ENCODE measurements at places on chromosomes 11 and 22.

DNA sequence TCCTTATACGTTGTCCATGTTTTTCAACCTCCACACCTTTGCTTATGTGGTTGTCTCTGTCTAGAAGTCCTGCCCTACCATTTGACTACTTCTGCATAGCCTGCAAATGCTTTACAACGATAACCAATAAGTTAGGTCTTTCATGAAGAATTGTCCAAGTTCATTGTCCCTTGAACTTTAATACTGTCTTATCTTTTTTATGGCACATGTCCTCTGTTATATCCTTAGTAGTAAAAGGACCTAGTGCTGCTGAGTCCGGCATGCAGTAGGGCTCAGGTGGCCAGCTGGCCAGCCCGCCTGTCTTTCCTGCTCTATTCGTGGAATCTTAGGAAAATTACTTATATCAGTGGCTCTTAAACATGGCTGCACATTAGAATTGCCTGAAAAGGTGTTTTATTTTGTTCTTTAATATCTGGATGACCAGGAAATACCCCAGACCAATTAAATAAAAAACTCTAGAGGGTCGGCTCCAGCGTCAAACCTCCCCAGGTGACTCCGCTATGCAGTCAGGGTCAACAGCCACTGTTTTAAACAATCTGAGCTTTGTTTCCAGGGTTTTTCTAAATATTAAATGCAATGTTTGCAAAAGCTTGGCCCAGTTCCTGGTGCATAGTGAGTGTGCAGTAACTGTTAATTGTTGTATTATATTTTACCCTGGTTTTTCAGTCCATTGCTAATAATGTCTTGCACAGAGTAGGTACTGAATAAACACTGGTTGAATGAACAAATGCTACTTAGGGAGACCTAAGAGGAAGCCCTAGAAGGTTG, 64.6 kb upstream of the SESN3 start:
- DNase-seq: no peak

GRCh38 chr22:49764127-49764581, 63.5 kb downstream of the BRD1 start:
- peak; percentile 45 for DNase-seq

GRCh38 chr11:96228473-96228891, 114.5 kb downstream of the MAML2 start:
- peak; percentile 54 for DNase-seq

DNA sequence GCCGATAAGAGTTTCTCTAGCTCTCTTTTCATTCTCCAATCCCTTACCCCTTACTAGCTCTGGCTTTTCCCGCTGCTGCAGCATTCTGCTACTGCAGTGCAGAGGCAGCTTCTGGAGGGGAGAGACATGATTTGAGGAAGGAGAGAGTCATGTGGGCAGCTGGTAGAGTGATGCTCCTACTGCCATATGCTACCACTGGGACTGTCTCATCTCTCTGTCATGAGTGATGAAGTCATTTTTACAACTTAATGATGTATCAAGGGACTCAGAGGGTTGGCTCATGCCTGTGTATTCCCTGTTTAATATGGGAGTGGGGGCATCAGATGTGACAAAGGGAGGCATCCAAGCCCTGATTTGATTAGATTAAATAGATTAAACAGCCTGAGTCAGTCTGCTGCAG, 11.3 kb downstream of the SLC17A6 start:
- no peak for DNase-seq

- DNase-seq: no peak
Measured at GRCh38 chr22:30217698-30218560, 28.6 kb downstream of the LIF start.

- DNase-seq: no peak
Measured at GRCh38 chr11:70933981-70934583, 318.3 kb downstream of the SHANK2 start.

DNA sequence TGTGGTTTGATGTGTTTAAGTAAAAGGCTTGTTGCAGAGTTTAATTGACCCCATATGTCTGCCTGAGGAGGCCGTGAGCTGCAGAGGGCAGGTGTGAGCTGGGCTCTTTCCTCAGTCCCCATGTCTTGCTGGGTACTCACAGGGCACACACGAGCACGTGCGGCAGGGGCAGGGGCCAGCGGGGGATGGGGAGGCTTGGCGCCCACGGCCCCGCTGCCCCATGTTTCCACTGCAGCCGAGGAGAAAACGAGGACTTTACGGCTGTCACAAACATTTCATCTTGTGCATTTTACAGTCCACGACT, 24.7 kb upstream of the CCDC188 start:
- DNase-seq: no peak

DNA sequence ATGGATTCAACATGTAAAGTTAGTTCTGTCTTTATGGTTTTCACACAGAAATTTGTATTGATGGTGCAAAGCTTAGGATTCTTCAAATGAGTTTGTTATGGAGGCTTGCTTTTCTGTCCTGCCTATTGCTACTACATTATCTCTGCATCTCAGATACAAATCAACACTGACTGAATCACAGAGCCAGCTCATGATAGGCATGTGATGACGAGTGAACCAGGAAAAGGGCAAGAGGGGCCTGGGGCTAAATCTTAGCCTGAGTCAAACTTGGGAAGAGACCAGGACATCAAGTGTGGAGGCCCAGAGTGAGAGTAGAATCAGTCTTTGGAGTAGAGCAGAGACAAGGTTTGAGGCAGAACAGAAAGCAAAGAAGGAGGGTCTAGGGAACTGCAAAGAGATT, 107.1 kb upstream of the CD44 start:
- DNase-seq: peak; percentile 40

GRCh38 chr11:565921-566509, 5.2 kb downstream of the RASSF7 start:
- DNase-seq: no peak

DNA sequence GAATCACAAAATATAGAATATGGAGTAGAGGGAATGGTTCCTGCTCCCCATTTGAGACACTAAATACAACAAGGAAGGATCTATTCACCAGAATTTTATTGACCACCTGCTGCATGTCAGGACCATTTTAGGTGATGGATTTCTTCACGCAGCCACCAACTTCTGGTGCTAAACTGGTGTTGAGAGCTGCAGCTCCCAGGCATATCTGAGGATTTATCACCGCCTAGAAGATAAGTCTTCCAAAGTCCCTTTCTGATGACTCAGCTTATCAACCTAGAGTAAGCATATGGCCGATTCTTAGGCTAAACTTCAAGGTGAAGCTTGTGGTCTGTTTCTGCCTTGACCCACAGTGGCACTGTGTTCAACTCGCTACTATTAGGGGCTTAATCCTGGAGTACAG, 6.7 kb downstream of the DDI1 start:
- DNase-seq: no peak

DNA sequence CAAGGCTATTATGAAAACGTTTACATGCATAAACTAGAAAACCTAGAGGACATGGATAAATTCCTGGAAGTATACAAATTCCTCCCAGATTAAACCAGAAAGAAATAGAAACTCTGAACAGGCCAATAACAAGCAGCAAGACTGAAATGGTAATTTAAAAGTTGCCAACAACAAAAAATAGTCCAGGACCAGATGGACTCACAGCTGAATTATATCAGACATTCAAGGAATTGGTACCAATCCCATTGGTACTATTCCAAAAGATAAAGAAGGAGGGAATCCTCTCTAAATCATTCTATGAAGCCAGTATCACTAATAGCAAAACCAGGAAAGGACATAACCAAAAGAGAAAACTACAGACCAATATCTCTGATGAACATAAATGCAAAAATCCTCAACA, 236.0 kb downstream of the DLG2 start:
- DNase-seq: no peak

DNA sequence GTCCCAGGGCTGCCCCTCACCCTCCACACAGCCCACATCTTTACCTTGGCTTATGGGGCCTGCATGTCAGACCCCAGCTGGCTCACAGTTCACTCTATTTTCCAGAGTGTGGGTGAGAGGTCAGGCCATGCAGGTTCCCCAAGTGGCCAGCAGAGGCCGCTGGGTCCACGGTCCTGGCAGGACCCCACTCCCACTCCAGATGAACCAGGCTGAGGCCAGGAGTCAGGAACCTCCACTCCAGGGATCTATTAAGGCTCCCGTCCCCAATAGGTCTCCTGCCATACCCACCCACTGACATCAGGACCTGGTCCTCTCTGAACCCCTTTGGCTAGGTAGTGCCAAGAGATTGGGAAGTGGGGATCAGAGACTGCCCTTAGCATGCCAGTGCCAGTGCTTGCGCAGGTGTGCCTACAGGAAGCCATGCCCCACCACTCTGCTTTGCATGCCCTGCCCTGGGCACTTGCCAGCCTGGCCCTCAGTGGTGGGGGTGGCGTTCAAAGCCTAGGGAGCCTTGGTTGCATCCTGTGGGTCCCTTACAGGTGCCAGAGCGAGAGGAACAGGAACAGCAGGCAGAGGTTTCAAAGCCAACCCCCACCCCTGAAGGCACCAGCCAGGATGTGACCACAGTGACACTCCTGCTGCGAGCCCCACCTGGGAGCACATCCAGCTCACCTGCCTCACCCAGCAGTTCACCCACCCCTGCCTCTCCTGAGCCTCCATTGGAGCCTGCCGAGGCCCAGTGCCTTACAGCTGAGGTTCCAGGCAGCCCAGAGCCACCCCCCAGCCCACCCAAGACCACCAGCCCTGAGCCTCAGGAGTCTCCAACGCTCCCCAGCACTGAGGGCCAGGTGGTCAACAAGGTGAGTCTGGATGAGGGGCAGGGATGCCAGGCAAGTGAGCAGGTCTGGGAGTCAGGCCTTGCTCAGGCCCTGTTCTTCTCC, 8.3 kb downstream of the SMTN start:
- DNase-seq: no peak

GRCh38 chr11:77726524-77726923, 88.9 kb upstream of the CLNS1A start:
- no peak for DNase-seq

DNA sequence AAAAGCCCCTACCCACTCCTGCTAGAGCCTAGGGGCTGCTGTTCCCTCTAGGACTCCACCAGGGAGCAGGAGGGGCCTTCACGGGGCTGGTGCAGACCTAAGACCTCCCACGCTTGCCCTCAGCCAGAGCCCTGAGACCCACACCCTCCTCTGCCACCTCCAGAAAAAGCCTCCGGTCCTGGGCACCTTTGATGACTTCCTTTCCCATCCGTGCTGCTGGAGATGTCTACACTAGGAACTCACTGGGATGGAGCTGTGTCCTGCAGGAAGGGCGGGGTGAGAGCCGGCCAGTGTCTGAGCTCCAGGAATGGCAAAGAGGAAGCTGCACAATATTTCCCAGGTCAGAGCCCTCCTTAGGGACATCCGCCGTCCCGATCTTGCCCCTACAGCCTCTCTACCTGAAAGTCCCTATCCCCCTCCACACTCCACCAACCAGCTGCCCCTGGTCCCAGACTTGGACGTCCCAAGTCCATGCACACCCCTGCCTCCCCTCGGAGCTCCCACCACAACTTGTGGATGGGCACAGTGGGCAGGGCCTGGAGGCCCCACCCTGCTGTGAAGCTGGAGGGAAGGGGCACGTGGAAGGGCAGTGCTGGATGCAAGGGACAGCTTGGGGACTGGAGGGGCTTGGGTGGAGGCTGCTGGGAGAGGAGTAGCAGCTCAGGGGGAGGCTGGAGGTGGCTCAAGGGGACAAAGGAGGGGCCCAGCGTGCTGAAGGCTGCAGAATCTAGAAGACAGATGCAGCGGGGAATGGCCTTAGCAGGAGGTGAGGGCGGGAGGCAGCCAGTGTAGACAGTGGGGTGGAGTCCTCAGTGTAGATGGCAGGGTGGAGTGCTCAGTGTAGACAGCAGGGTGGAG, 13.5 kb upstream of the LRP5 start:
- DNase-seq: no peak

- DNase-seq: no peak
Measured at GRCh38 chr11:96316869-96317268, 26.1 kb downstream of the MAML2 start.

DNA sequence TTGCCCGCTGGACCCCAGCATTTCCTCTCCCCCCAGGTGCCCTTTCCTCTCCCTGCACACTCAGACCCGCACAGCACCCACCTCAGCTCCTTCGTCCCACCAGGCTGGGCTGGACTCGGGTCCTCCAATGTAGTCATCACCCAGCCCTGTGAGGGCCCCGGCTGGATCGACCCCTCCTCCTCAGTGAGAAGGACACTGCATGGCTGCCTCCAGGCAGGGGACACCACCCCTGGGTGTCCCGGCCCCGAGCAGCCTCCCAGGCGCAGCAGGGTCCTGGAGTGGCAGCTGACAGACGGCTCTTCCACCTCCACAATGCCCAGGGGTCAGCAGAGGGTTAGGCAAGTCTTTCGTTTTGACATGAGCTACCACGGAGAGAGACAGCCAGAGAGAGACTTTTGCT, 11.1 kb upstream of the ELF5 start:
- no peak for DNase-seq

- no peak for DNase-seq
Measured at GRCh38 chr11:94735907-94736306, 32.2 kb upstream of the AMOTL1 start.

DNA sequence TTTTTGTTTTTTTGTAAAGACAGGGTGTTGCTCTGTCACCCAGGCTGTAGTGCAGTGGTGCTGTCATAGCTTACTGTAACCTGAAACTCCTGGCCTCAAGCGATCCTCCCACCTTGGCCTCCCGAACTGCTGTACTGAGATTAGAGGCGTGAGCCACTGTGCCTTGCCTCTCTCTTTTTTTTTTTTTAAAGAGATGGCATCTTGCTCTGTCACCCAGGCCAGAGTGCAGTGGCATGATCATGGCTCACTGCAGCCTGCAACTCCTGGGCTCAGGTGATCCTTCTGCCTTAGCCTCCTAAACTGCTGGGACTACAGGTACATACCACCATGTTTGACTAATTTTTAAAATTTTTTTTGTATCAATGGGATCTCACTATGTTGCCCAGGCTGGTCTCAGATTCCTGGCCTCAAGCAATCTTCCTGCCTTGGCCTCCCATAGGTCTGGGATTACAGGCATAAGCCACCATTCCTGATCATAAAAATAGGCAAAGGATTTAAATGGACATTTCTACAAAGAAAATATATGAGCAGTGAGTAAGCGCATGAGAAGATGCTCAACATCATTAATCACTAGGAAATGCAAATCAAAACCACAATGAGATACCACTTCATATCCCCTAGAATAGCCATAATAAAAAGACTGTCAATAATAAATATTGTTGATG, 17.3 kb upstream of the CLNS1A start:
- DNase-seq: no peak

GRCh38 chr11:119509969-119510401, 87.0 kb upstream of the THY1 start:
- DNase-seq: peak; percentile 69

- no peak for DNase-seq
Measured at GRCh38 chr22:48960980-48961660, 866.6 kb downstream of the BRD1 start.

GRCh38 chr11:64571410-64572091, 19.5 kb upstream of the SLC22A12 start:
- DNase-seq: no peak

DNA sequence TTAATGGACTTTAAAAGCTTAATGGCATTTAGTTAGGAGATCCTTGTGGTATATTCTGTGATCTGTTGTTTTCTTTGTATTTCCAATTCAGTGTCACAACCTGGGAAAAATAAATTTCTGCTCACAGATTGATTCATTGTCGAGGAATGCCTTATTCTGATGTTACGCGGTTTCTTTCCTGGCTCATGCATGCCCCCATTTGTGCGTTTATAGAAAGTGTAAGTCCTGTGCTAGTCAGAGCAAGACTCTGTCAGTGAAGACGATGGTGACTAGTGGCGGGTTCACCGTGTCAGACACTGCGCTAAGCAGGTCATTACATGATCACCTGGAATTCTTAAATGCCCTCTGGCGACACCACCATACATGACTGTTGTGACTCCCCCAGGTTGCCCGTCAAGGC, 169.4 kb downstream of the TBC1D22A start:
- no peak for DNase-seq

Data from GM04504 (cell line).